ENCODE measurements at places on chromosomes 6 and 20.
A peak's percentile ranks its signal among the peaks of the same experiment; 100 is the strongest.

DNA sequence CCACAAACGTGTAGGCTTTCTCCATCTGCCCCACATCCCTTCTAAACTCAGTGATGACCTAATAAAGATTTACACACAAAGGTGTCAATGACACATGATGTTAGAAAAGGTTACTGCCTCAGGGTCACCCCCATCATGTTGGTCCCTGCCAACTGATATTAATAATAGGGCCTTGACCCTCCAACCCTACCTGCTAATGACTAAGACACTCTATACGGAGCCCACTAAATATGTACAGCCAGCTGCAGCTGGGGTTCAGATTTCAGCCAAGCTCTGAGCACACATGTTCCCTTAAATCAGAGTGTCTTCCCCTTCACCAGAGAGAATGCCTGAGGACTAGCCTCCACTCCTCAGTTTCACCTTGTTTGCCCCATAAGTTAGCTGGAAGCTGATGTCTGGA lies 67.4 kb upstream of the SNRPB2 start:
- no peak for DNase-seq

GRCh38 chr6:111871725-111872400 lies 1.4 kb downstream of the FYN start:
- no peak for DNase-seq

GRCh38 chr6:91442342-91442741 lies 855.5 kb upstream of the MAP3K7 start:
- no peak for DNase-seq

DNA sequence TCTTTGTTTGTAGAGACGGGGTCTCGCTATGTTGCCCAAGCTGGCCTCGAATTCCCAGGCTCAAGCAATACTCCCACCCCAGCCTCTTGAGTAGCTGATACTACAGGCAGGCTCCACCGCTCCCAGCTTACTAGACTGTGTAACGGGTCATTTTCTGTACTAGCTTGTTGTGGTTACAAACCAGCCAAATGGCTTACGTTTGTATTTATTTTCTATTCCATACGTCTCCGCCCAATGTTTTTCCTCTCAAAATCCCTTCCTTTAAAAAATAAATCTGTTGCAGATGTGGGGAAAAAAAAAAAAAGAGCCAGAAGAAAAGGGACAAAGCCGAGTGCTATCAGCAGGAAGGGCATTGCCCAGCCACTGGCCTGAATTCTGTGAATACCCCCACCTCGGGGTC lies 41.6 kb downstream of the PRND start:
- DNase-seq: no peak

GRCh38 chr6:115838763-115839401 lies 221.8 kb downstream of the FRK start:
- DNase-seq: peak; percentile 26

- DNase-seq: no peak
Measured at GRCh38 chr6:106789428-106790148, 160.2 kb downstream of the QRSL1 start.

DNA sequence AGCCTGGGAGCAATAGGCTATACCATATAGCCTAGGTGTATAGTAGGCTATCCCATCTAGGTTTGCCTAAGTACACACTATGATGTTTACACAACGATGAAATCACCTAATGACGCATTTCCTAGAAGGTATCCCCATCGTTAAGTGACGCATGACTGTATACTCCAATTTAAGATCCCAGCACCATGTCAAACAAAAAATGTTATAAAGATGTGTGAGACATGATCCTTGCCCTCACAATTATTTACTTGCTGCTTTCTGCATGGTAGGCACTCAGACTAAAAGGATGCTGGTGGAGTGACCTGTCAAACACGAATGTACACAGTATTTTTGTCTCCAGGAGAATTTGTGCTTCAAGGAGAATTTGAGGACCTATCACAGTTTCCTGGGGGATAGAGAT lies 32.3 kb downstream of the SNAP25 start:
- no peak for DNase-seq

- DNase-seq: no peak
Measured at GRCh38 chr20:60055740-60056139, 97.5 kb downstream of the CDH26 start.

DNA sequence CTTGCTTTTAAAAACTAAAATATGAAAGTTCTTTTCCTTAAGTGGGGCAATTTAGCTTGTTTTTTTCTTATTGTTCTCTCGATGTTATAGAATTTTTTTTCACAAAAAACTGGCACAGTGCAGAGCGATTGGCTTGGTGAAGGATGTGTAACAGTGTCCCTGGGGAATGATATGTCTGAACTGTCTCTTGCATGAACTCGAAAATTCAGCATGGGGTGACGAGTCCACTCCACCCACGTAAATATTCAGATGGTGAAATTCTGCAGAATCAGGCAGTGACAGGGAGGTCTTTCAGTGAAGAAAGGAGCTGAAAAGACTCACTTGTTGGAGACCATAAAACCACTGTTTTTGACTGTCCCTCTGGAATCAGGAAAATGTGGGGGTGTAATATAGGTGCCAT lies 505.3 kb downstream of the MMUT start:
- DNase-seq: no peak

DNA sequence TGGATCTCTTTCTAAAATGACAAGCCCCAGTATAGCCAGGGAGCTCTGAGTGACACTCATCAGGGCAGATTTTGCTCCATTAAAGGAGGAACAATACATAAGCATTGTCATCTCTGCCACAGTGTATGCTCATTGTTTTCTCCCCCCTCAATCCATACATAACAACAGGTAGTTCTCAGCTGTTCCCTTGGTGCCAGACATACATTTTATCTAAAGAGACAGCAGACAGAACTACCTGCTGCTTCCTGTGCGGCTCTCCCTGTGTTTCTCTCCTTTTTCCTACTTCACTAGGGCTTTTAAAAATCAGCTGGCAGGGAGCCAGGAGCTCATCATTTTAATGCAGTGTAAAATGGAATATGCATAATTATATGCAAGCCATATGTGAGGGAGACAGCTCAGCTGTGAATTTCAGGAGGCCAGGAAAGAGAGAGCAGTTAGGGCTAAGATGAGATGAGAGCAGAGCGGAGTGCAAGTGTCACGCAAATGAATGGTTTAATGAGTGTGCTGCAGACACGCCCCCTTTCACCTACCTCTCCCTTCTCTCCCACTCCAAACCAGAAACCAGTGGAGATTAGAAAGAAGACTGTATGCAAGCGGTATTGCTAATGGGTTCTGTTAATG lies 96.0 kb downstream of the SOBP start:
- DNase-seq: no peak

DNA sequence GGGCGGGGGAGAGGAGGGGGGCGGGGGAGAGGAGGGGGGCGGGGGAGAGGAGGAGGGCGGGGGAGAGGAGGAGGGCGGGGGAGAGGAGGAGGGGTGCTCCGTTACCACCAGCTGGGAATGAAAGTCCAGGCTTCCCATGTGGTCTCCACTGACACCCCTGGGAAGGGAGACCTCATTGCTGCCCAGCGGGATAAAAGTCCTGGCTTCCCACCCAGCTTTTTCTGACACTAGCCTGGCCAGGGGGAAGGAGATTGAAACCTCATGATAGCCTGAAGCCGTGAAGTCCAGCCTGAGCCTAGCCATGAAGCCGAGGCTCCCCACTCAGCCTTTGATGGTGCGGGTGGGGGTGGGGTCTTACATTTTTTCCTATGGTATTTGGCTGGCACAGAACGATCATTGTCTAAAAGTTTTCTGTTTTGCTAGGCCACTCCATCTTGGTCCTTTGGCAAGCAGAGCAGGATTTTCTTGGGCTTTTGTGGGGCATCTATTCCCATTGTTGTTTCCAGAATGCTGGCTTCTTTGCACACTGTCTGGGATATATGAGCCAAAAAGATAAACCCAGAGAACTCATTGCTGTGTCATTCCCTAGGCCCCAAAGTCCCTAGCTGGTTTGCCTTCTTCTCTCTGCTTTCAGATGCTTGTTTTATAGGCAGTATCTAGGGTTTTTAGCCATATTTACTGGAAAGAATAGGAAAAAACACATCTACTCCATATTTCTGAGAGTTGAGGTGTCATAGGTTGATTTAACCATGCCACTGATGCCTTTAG lies 67.9 kb upstream of the RNF24 start:
- DNase-seq: no peak

DNA sequence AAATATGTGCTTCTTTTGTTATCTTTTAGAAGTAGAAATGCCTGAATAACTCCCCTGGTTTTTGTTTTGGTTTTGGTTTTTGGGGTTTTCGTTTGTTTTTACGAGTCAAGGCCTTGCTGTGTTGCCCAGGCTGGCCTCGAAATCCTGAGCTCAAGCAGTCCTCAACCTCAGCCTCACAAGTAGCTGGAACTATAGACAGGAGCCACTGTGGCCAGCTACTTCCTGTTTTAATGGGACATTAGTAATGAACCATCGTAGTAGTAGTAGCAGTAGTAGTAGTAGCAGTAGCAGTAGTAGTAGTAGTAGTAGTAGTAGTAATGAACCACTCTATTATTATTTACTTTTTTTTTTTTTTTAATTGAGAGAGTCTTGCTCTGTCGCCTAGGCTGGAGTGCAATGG lies 66.0 kb downstream of the UBR2 start:
- DNase-seq: no peak

DNA sequence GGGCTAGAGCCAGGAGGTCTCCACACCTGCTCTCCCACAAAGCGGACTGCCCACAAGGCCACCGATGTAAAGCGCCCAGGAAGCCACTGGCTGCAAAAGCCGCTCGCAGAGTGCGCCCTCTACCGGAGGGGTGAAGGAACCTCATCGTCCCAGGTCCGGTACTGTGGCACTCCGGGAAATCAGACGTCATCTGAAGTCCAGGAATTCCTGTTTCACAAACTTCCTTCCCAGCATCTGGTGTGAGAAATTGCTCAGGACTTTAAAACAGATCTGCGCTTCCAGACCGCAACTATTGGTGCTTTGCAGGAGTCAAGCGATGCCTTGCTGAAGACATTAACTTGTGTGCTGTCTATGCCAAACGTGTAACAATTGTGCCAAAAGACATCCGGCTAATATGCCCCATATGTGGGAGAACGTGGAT lies 115.1 kb upstream of the ARID1B start:
- peak; percentile 58 for DNase-seq

GRCh38 chr20:2797136-2797983 lies 3.1 kb downstream of the CPXM1 start:
- DNase-seq: no peak

DNA sequence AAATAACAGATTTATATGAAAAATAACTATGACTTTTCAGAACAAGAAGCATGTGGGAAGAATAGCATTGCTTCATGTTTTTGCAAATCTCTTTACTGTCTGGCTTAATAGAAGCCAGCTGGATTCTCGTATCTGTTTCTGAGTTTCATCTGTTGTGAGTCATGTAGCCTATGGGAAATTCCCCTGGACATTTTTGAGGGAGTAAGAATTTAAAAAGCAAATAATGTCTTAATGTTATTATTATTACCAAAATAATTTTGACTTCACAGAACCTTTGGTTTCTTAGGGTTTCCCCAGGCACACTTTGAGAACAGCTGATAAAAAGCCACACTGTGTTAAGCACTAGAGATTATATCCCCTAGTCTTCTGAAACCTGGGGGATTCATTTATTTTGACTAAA lies 75.8 kb downstream of the SYCP2L start:
- peak; percentile 52 for DNase-seq

DNA sequence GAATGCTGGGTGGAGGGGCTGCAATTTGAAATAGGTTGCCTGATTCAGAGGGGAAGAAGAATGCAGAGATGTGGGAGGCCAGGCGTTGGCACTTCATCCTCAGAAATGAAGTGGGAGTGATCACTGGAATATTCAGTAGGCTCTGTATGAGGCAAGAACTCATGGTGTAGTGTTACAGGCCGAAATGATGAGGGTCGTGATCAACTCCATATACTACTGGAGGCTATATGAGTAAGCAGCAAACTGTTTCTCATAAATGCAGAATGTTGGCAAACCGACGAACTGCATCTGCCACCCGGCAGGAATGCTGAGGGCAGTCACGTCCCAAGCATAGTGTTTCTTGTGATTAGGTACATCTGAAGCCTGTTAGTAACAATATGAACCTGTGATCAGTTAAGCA lies 12.7 kb downstream of the KCNS1 start:
- peak; percentile 86 for DNase-seq

- DNase-seq: no peak
Measured at GRCh38 chr20:22402550-22402949, 181.8 kb downstream of the FOXA2 start.

- DNase-seq: no peak
Measured at GRCh38 chr6:21157186-21157929, 436.2 kb upstream of the SOX4 start.

DNA sequence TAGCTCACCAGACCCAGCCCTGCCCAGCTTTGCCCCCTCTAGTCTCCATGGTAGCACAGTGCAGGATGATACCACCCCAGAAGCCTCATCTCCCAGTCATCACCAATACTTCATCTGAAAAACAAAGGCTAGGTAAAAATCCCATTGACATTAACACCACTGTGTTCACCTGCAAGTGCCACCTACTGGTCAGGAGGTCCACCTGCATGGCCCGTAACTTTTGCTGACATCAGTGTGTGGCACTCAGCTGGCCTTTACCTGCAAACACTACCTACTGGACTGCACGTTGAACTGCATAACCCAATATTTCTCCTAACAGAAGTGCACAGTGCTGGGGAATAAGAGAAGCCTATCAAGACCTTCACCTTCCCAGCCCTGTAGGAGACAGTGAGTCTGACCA lies 234.7 kb upstream of the ADGRB3 start:
- no peak for DNase-seq

DNA sequence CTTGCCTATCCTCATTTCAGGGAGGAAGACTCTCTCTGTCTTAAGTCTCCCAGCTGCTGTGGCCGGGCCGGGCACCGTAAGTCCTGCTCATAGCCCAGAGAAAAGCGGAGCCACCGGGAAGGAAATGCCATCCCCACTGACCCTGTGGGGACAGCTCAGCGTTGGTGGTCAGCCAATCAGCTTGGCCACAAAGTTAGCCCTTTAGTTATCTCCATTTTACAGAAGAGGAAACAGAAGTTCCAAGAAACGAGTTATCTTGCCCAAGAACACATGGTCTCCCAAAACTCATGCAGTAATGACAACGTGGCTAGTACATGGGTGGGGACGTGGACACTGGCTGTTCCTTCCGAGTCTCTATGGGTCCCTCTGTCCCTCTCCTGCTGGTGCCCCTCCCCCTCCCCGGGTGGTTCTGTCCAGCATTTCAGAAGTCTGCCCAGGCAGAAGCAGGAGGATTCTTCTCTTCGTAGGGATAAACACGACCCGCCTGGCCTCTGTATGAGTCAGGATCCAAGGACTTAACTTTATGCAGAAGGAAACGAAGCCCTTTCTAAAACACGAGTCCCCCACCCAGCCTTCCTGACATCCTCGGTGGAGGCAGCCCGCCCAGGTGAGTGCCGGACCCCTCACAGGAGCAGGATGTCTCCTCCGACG lies 273.8 kb downstream of the CDH4 start:
- no peak for DNase-seq

DNA sequence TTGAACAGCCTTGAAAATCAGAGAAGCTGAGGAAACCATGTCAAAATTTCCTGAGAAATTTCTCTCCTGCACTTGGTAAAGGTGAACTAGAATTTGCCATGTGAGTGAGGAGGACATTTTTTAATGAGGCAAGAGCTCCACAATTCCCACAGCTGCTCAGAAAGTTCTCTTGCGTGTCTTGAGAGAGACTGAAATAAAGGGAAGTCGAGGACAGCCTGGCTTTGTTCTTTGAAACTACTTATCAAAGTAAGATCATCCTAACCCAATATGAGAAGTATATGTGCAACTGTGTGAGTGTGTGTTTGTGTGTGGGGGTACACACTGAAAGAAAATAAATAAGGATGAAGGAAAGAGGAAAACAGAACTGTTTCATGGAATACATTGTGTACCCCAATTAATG lies 163.4 kb downstream of the SLC24A3 start:
- DNase-seq: no peak

All from HFF-Myc (cell line).